ENCODE measurements at places on chromosomes 13 and 19.

DNA sequence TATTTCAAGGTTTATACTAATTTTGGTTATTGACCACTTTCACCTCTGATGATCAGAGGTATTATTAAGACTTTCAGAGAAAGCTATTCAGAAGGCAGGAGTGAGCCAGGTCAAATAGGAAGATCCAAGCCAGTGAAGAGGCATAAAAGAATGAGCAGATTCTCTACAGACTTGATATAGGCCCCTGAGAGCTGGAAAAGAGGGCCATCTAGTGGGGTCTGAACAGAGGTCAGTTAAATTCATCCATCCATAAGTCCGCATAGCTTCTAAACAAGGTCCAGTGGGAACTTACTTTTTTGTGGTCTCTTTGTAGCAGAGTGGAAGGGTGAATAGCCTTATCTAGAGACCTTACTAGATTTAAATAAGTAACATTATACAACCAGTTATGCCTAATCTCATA is 126.6 kb upstream of the UFM1 start:
- DNase-seq: no peak

GRCh38 chr19:15669891-15670290 is 3.0 kb upstream of the CYP4F12 start:
- DNase-seq: no peak

GRCh38 chr13:43979492-43979891 is 99.8 kb downstream of the LACC1 start:
- DNase-seq: no peak

GRCh38 chr19:15010501-15011300 is 31.0 kb upstream of the SLC1A6 start:
- DNase-seq: no peak

DNA sequence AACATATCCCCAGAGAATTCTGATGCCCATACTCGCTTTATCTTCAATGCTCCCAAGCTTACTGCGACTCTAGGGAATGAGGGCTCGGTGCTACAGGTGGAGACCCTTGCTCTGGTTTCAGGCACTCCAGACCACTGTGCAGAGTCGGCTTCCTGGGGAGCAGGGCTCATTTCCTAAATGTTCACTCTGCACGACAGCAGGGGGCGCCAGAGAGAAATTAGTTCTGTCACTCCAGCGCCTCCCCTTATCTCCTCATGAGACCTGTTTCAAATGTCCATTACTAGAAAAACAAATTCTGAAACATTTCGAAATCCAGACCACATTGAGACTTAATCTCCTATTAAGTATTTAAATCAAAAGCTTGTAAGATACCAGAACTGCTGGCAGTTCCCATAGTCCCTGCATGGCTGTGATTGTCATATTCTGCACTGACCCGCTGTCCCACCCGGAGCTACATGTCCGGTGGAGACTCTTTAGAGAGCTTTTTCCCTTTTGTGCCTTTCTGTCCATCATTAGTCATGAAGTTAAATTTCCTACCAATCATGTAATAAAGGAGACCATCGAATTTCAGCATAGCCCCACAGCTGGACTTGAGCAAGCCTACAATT is 22.4 kb downstream of the EPSTI1 start:
- no peak for DNase-seq

- no peak for DNase-seq
Measured at GRCh38 chr13:26112843-26113242, 61.0 kb upstream of the SHISA2 start.

DNA sequence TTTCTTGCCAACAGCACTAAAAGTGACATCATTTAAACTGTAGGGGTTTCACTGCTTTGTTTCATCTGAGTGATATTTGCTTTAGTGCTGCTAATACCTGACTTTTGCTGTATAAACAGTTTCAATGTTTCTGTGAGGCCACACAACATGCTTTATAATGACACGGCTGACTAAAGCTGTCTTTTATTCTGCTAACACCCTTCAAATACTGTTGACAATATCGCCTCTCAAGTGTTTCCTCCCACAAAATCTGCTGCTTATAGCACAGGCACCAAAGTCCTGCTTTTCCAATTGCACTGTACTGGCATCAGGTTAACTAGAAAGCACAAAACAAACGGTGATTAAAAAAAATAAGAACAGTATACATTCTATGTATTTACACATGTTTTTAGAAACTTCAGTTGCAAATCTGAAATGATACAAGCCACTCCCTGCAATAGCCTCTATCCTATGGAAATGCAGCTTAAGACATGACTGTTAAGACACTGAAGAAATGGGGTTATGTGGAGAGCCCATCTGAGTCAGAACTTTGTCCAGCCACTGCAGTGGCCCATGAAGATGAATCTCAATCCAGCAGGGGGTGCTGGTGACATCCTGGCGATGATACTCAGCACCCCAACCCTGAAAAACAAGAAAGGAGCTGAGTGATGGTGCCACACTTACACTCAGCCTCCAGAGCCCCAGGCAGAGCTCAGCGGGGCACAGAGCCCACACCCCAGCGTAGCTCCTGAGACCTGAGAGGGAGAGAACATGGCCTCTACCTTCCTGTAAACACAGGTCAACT is 29.4 kb downstream of the RFXAP start:
- no peak for DNase-seq

DNA sequence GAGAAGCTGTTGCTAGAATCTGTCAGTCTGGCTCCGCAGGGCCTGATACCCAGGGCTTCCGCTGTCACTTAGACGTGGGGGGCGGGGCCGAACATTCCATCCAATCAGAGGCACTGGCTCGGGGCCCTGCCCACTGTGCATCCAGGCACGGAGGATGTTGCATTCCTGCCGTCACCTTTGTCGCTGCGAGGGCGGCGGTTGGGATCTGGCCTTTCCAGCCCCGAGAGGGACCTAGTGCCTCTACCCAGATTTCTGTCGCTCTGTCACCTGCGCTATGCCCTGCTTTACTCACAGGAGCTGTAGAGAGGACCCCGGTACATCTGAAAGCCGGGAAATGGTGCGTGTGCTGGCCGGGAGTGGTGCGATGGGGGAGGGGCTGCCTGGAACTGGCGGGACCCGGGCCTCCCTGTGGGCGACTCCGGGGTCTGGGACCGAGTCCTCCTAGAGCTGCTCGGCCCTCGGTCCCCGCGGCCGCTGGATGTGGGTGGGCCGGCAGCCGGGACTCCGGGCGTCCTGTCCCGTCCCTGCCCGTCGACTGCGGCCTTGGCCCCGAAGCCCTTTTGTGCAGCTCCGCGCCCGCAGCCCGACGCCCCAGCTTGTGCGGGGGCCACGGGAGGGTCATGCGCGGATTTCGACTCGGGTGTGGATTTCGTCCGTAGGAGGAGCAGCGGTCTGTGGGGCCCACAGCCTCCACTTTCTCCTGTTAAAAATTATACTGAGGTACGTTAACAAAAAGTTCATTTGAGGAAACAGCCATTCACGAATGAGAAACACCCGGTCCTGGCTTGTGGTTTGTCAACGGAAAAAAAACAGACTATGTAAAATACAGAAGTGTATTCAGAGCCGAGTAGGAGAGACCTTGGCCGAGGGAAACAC is at the start of gene ZNF439:
Gene ZNF439 (plus strand): TSS at position 133 of the 876 bp plus-strand sequence. CDS start 142 bp downstream, at position 275.
- DNase-seq: peak; percentile 18

GRCh38 chr13:27415116-27415515 is 9.3 kb upstream of the GTF3A start:
- DNase-seq: no peak

DNA sequence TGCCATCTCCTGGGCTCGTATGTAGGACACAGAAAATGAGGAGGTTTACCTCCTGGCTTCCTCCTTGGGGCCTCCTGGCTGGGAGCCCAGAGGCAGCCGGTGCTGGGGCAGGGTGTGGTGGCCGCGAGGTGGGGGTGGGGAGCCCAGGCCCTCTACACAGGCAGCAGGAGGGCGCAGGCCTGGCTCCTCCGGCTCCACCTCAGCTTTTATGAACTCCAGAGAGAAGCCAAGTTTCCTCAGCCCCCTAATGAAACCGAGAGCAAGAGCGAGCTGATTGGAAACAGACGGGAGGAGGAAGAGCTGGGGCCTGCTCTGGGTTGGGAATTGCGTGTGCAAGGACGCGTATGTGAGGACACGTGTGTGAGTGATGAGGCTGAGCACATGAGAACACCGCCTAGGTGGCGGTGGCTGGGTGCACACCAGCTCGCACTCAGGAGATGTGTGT is 23.1 kb downstream of the LYL1 start:
- DNase-seq: no peak

DNA sequence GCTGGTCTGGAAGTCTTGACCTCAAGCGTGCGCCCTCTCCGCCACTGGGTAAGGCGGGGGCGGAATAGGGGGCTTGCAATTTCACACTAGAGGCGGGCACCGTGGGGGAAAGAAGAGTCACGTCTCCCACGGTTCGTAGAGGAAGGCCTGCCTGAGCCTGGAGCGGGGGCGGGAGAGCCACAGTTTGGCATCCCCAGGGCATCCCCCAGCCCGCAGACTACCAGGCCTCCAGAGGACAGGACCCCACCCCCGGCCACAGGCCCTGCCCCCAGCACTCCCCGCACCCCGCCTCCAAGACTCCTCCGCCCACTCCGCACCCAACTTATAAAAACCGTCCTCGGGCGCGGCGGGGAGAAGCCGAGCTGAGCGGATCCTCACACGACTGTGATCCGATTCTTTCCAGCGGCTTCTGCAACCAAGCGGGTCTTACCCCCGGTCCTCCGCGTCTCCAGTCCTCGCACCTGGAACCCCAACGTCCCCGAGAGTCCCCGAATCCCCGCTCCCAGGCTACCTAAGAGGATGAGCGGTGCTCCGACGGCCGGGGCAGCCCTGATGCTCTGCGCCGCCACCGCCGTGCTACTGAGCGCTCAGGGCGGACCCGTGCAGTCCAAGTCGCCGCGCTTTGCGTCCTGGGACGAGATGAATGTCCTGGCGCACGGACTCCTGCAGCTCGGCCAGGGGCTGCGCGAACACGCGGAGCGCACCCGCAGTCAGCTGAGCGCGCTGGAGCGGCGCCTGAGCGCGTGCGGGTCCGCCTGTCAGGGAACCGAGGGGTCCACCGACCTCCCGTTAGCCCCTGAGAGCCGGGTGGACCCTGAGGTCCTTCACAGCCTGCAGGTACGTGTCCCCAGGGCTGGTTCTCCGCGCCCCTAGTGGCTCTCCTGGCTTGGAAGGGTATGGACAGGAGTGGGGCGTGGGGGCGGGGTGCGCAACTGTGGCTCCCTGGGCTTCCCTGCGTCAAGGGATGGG is at the start of gene ANGPTL4:
Gene ANGPTL4 (plus strand): TSS at position 353 of the 969 bp plus-strand sequence. CDS start 167 bp downstream, at position 520.
- no peak for DNase-seq

DNA sequence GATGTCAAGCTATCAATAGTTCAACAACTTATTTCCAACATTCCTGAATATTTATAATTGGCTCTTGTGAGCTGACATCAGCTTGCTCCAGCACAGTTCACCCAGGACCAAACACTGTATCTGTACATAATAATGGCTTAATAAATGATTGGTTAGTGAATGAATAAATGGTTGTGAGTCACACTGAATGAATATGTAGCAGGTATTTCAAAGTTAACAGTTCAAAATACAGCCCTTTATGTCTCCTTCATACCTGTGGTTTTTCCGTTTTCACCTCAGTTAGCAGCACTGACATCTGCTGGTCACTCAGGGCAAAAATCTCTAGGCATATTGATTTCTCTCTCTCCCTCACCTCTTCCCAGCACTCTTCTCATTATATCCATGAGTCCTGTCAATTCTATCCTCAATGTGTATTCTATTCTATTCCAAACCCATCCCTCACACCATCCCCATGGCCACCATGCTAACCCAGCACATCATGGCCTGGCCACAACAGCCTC is 76.3 kb downstream of the PEG3 start:
- no peak for DNase-seq

DNA sequence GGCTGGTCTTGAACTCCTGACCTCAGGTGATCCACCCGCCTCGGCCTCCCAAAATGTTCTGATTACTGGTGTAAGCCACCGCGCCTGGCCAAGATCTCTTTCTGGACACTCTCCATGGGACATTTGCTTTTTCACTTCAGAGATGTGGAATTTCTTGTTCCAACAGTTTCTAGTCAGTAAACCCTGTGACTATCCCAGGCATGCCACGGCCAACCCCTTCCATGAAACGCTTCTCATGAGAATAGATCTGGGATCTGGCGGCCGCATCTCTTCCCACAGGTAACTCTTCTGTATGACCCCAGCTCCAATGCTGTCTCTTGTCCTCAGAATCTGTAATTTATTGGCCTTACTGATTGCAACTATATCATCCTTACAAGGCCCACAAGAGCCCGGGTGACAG is 16.2 kb downstream of the PLPP2 start:
- DNase-seq: no peak

GRCh38 chr19:7916103-7916954 is 1.7 kb downstream of the TGFBR3L start:
- no peak for DNase-seq
